ENCODE measurements at places on chromosomes 7 and 10.

DNA sequence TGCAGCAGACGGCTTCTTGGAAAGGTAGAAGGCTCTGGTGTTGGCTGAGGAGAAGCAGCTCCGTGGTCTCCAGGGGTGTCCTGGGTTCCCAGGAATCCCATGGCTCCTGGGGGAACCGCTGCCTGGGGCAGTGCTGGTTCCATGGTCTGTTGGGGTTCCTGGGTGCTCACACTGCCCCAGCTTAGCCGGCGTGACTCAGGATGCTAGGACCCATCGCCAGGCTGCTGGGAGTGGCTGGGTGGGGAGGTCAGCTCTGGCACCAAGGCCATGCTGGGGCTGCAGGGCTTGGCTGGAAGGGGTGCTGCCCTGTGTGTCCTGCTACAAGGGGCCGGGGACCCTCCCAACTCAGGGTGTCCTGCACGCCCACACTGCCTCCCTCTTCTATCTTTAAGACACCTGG, 9.4 kb downstream of the MGMT start:
- no peak for DNase-seq

DNA sequence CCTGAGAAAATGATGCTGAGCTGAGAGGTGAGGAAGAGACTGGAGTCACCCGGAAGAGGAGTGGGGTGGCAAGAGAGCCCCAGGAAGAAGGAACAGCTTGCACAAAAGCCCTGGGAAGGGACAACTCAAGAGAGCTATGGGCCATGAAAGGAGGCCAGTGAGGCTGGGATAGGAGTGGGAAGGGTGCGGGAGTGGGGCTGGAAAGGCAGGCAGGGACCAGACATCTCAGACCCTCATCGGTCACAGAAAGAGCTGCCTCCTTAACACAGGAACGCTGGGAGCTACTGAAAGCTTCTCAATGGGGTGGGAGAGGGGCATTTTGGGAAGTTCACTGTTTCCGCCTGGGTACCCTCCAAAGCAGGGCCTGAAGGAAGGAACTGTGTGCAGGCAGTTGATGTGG, 122.0 kb upstream of the UNC5B start:
- no peak for DNase-seq

- DNase-seq: peak; percentile 89
These were observed 98.7 kb downstream of the PROSER2 start for GRCh38 chr10:11921800-11922392.

GRCh38 chr10:125081931-125082330, 78.4 kb downstream of the CTBP2 start:
- DNase-seq: no peak

DNA sequence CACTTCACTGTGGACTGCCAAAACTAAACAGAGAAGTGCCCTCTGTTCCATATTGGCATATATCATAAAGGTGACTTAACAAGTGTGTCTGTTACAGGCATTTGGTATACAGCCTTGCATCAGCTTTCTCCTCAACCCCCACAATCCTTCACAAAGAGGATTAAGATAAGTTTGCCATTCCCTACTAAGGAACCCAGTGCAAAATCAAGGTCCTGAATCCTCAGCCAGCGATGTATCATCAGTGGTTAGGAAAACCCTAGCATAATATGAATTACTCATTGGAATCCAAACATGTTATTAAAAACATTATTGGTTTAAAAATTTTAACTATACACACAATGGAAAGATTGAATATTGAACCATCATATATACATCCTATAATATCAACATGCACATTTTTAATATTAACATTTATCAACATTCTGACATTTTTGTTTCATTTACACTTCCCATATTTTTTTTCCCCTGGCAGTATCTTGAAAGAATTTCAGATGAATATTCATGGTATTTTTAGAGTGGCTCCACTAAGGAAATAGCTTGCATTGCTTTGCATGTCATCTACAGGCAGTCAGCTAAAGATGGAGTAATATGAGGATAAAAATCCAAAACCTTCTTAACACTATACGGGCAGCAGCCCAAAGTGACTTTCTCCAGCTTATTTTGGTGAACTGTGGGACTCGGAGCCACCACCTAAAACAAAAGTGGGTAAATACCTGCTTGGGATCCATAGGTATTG, 215.6 kb upstream of the CHRM2 start:
- DNase-seq: no peak

DNA sequence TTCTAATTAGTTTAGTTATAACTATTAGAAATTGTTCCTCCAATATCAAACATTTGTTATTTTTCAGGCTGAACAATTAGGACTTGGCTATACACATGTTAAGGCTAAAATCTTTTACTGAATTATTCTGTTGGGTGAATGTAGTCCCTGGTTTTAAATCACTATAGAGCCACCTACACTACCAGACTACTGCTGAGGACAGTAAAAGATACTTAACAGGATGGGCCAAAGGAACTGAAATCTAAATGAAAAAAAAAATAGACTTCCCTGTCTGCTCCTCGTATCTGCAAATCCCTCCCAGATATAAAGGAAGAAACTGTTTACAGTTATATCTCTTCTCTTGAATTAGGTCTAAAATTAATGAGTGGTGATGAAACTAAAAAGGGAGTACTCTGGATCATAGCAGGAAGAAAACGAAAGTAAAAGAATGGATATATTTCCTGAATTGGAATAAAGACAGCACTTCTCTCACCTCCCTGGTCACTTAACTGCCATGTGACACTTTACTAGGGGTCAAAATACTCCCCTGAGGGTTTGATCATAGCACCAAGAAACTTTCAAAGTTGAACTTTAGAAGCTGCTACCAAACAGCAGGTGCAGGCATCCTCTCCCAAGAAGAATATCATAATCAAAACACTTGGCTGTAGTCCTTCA, 12.7 kb downstream of the FBXW4 start:
- DNase-seq: no peak

DNA sequence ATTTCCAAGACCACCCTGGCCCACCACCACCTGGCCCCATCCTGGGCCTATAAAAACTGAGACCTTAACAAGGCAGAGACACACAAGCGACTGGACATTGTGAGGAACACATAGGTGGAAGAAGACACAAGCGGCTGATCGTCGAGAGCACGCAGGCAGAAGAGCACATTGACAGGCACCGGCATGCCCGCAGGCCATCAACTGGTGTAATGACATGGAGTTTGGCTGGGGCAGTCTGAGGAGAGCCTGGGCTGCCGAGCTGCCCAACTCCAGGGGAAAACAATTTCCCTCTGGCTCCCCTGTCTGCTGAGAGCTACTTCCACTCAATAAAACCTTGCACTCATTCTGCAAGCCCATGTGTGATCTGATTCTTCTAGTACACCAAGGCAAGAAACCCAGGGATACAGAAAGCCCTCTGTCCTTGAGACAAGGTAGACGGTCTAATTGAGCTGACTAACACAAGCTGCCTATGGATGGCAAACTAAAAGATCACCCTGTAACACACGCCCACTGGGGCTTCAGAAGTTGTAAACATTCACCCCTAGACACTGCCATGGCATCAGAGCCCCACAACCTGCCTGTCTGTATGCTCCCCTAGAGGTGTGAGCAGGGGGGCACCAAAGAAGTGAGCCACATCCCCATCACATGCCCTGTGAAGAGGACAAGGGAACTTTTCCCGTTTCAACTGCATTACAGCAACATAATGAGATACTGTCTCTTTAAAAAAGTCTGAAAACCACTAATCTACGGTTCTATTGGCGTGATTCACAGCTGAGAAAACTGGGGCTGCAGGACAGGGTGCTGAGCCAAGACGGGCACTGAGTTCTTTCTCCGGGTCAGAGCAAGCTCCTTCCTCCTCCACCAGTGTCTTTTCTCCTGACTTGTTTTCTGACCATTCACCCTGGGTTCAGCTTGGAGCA, 18.5 kb upstream of the TNS3 start:
- DNase-seq: peak; percentile 51

DNA sequence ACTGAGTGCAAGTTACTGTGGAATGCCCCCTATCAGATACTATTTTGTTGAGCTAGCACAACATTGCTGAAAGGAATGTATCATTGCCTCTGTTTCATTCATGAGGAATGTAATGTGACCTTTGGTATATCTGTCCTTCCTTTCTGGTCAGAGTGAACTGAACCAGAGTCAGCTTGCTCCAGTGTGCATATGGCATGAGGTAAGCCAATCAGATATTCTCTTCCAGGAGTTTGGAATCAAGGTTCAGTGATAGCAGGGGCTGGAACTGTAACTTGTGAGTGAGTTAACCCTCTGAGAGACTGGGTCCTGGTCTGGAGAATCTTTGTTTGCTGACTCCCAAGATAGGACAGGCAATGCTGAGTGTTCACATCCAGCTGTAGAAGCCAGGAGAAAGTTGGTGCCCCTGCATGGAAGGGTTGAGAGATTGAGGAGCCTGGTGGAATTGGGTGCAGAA, 45.3 kb upstream of the OSBPL3 start:
- no peak for DNase-seq

- DNase-seq: no peak
These were observed 134.2 kb downstream of the PTPN20 start for GRCh38 chr10:47045331-47045861.

GRCh38 chr7:107599262-107599661, 19.2 kb downstream of the BCAP29 start:
- DNase-seq: no peak

GRCh38 chr10:32982911-32983909, 25.2 kb upstream of the ITGB1 start:
- DNase-seq: peak; percentile 20

DNA sequence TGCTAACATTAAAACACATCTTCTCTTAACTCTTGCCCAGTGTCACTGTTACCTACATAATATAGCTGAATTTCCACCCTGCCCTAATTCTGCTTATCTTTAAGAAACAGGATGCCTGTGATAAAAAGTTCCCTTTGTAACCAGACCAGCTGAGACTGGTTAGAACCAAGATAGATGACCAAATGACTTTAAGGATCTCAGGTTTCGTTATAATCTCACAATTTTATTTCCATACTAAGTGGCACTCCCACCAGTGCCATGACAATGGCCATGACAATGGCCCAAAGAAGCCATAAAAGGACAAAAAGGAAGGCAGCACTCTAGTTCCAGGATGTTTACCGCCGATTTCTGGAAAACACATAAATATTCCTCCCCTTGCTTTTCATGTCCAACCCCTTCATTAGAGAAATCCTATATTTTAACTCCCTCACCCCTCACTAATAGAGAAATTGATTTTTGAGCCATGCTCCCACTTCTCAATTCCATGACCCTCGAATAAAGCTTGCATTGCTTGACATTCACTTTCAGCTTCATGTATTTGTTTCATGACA, 126.1 kb downstream of the ELAPOR2 start:
- no peak for DNase-seq

DNA sequence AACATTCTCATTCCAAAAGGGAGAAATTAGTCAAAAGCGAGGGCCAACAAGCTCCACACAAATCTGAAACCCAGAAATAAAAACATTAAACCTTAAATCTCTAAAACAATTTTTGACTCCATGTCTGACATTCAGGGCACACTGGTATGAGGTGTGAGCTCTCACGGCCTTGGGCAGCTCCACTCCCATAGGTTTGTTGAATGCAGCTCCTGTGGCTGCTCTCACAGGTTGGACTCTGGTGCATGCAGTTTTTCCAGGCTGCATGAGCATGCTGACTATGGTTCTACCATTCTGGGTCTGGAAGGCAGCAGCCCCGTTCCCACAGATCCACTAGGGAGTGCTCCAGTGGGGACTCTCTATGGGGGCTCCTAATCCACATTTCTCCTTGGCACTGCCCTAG, 887.1 kb upstream of the GHITM start:
- DNase-seq: no peak

- DNase-seq: no peak
These were observed 43.8 kb downstream of the DPCD start for GRCh38 chr10:101631821-101632475.

GRCh38 chr10:16891375-16892313, 74.4 kb upstream of the RSU1 start:
- DNase-seq: peak; percentile 56

GRCh38 chr10:50622706-50623662, 772 bp downstream of the SGMS1 start:
- peak; percentile 61 for DNase-seq

DNA sequence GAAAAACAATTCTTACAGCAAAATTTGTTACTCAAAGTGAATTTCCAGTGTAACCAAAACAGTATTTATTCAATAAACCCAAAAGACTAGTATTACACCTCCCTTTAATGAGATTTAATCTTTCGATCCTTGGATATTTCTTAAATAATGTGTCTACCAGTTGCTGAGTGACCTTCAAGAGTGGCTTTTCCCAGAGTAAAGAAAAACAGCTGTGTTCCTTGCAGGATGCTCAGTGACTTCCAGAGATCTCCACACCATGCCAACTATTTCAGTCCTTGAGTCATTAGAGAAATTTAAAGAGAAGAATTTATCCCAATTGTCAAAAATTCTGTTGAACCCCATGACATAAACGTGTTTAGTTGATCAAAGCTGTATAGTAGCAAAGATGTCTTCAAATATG, 44.0 kb downstream of the IMMP2L start:
- no peak for DNase-seq

- DNase-seq: no peak
These were observed 116.9 kb upstream of the ABI1 start for GRCh38 chr10:26977635-26978034.

DNA sequence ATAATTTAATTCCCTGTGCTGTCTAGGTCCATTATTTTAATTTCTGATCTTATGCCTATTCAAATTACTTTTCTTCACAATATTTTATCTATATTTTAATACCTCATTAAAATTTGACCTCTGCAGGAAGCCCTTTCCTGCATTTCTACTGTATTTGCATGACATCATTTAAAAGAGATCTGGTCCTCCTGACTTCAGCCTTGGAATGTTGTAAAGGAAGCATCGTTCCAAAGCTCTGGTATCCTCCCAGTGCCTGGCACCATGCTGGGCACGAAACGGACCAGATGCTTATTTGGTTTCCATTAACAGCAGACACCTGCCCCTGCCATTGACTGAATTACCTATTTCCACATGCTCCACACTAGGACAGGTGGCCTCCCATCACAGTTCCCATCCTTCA, 247.5 kb downstream of the KLF6 start:
- no peak for DNase-seq

- no peak for DNase-seq
These were observed 1.7 kb downstream of the ABCC2 start for GRCh38 chr10:99784016-99784726.

- DNase-seq: no peak
These were observed 31.8 kb downstream of the PCLO start for GRCh38 chr7:83130623-83131545.

DNA sequence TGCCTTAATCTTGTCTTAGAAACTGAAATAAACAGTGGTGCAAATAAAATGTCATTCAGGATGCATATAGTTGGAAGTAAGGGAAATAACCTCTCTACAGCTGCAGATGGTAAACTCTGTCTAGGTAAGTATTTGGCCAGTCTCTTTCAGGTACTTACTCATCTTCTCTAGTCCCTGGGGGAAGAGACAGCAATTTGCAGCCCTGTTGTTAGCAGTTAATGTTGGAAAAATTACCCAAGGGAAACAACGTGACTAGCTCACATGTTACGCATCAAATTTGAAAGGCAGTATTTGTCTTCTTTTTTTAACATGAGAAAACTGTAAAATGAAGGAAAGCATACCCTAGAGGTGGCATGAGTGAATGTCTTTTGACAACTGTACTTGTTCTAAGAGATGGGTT, 3.2 kb upstream of the HUS1 start:
- peak; percentile 9 for DNase-seq

GRCh38 chr7:44375236-44375699, 49.9 kb upstream of the CAMK2B start:
- no peak for DNase-seq

- no peak for DNase-seq
These were observed 29.9 kb downstream of the VWDE start for GRCh38 chr7:12373580-12374263.

GRCh38 chr10:78543749-78544362, 510.2 kb downstream of the RPS24 start:
- no peak for DNase-seq

Measured in Kasumi-1 (cell line).